ENCODE measurements at places on chromosomes 3 and 15. TPM values are rescaled to one million over a fixed set of nuclear protein-coding genes. Genes with fewer than 3 reads are reported as not detected.
A peak's percentile ranks its signal among the peaks of the same experiment; 100 is the strongest.

DNA sequence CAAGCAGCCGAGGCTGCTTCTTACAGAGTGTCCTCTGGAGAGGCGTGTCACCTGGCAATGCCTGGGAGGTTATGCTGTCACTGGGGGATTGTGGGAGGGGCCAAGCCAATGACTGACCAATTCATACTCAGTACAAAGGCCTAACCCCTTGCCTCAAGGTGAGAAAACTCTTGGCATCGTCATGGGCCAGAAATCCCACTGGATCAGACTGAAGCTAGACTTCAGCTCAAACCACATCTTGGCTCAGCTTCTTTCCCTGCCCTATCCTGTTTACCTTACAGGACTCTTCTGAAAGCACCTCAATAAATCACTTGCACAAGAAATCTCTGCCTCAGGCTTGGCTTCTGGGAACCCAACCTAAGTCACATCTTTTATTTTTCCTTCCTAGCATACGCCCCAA lies 9.5 kb downstream of the ANAPC13 start:
- no peak overlapping the region for H3K4me3 ChIP-seq
- H3K36me3 ChIP-seq = peaks cover 26% of the 10 kb centered on the region
- H3K27ac ChIP-seq = no peak overlapping the region
- H3K27me3 ChIP-seq = no peaks in the 10 kb centered on the region
- no peak for DNase-seq

DNA sequence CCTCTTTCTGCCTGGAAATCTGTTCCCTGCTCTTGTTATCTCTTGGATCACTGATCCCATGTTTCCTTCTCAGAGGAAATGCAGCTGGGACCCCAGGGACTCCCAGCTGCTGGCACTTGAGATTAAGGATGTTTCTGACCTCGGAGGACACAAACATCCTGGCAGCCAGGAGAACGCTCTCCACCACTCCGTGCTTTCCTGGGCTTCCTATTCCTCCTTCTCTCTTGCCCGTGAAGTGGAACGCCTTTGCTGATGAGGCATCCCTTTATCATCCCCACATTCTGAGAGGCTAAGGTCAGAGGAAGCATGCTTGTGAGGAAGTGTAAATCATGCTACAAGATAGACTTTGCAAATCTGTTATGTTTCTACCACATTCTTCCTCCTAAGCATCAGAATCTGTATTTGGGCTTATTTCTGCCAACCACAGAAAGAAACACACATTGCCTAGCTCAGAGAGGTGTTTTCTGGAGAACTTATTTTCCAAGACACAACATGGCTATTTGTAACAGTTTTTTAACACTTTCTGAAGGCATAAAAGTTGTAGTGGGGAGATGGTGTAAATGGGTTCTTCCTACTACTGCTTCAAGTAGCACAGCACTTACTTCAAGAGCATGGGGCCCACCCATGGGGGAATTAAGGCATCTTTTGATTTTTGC lies 25.6 kb upstream of the LDHAL6B start:
- H3K27ac ChIP-seq = no peak overlapping the region
- no peaks in the 10 kb centered on the region for H3K4me1 ChIP-seq
- no peaks in the 10 kb centered on the region for H3K27me3 ChIP-seq
- H3K4me3 ChIP-seq = no peak overlapping the region
- peaks cover 27% of the 10 kb centered on the region for H3K36me3 ChIP-seq

DNA sequence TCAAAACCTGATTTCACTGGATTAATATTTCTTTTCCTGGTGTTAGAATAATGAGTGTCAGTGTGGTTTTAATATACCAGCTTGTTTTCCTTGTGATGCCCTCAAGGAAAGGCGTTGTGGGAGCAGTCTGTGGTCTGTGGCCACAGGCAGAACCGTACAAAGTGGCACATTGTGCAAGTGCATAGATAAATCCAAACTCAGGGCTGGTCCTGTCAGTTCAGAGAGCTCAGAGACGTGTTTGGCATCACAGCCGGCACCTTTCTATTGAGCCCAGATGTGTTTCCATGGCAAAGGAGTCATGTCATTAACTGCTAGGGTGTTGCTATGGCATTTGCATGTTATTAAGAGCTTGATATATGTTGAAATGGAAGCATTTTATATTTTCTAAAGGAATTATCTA lies 289.9 kb upstream of the RASGRP1 start:
- H3K27ac ChIP-seq = no peak overlapping the region
- H3K4me3 ChIP-seq = no peak overlapping the region
- no peaks in the 10 kb centered on the region for H3K36me3 ChIP-seq
- no peak for DNase-seq

Gene EOMES
- total RNA-seq = 4.6 TPM

Gene LTK
- total RNA-seq = 0.35 TPM

GRCh38 chr3:34178415-34178814 lies 380.0 kb downstream of the PDCD6IP start:
- no peaks in the 10 kb centered on the region for H3K36me3 ChIP-seq
- H3K4me1 ChIP-seq = no peaks in the 10 kb centered on the region
- no peak for DNase-seq
- H3K27me3 ChIP-seq = no peaks in the 10 kb centered on the region
- no peak overlapping the region for H3K4me3 ChIP-seq

- H3K4me3 ChIP-seq = peak overlapping the region; percentile 37
- peak overlapping the region; percentile 59 for H3K27ac ChIP-seq
- no peaks in the 10 kb centered on the region for H3K27me3 ChIP-seq
- peaks cover 78% of the 10 kb centered on the region for H3K4me1 ChIP-seq
These were observed 8.4 kb downstream of the CSK start for GRCh38 chr15:74790080-74790916.

DNA sequence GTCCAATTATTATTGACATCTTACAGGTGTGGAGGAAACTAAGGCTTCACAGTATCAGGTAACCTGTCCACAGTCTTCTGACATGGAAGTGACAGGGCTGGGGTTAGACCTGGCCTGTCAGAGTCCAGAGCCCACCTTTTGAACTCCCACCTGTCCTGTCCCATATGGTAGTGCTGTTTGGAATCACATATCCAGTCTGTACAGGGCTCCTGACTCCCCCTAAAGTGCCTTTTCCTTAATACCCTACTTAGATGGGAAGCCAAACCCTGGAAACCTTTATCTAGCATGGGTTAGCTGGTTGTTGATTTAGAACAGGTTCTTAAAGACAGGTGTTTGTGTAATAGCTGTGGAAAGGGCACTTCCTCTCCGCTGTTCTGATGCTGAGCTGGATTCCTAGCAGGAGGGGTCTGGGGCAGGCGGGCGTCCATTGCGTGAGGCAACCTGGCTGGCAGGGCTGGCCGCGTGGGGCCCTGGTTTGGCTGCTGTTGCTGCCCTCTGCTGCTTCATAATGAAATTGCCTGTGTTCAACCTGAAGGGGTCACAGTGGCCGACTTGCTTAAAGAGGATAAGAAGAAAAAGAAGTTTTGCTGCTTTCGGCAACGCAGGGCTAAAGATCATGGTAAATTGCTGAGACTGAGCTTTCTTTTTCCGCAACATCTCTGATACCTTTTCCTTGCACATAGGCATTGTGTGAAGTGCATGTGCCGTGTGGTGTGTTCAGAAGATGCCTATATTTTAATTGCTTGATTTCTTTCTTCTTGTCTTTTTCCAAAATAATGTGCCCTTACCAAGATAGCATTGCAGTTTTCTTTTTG lies 136.2 kb downstream of the CHDH start:
- DNase-seq = peak; percentile 41
- no peak overlapping the region for H3K4me3 ChIP-seq
- H3K27me3 ChIP-seq = no peaks in the 10 kb centered on the region
- no peak overlapping the region for H3K27ac ChIP-seq
- H3K36me3 ChIP-seq = no peaks in the 10 kb centered on the region

Gene ACAN
- 147 TPM for total RNA-seq

- H3K27ac ChIP-seq = no peak overlapping the region
- no peak for DNase-seq
- H3K27me3 ChIP-seq = no peaks in the 10 kb centered on the region
- peaks cover 1% of the 10 kb centered on the region for H3K4me1 ChIP-seq
- H3K36me3 ChIP-seq = no peaks in the 10 kb centered on the region
These were observed 3.8 kb upstream of the SLMAP start for GRCh38 chr3:57752307-57752706.
